Fibroblast of skin of abdomen (primary cell): ENCODE measurements at places on chromosomes 3 and 15.
A peak's percentile ranks its signal among the peaks of the same experiment; 100 is the strongest.

GRCh38 chr3:160112481-160112880 lies 112.7 kb upstream of the C3orf80 start:
- no peak for DNase-seq

DNA sequence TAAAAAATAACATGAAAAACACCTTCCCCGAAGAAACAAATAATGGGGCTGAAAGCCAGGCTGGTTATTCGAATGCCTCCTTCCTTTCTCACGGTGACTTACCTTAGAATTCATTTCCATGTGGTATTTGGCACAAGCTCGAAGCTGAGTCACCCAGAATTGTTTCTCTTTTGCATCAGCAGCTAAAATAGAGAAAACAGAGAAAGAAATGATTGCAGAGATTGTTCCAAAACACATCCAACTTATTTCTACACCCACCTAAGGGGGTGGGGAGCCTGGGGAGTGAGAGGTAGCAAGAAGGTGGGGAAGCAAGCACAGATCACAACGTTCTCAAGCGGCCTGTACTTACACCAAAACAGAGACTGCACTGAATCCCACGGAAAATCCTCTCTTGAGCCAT lies 104.7 kb downstream of the OSBPL10 start:
- peak; percentile 72 for DNase-seq

DNA sequence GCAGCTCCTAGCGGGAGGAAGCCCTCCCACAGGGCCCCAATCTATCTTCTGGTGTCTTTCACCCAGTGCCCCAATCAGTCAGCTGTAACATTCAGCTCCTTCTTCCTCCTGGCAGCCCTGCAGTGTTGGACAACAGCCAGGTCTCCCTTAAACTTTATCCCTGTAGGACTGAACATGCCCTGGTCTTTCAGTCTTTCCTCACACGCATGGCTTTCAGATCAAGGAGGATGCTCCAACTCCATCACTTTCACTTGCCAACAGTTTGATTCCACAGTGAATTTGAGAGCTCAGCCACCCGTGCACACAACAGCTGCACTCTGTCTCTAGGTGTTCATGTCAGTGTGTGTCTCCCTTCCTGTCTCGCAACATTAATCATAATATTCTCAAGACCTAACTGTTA lies 28.5 kb upstream of the LRRC34 start:
- DNase-seq: no peak

GRCh38 chr15:88250826-88251225 lies 5.7 kb downstream of the NTRK3 start:
- no peak for DNase-seq

DNA sequence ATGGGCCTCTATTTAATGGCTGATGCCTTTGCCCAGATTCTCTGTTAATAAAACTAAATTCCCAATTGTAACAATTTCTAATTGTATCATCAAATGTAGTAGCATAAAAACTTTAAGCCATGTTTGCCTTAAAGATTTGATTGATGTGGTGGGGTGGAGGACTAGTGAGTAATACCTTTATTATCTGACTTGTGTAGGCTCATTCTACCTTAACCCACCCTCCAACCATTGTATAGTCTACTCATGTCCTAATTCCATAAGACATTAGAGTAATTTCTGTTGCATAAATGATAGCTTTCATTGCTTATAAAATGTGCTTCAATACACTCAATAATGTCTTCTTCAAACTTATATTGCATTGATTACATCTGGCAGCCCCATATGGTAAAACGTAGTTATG lies 25.8 kb downstream of the SERPINI1 start:
- DNase-seq: no peak

GRCh38 chr15:68639926-68640600 lies 61.3 kb downstream of the CORO2B start:
- no peak for DNase-seq

DNA sequence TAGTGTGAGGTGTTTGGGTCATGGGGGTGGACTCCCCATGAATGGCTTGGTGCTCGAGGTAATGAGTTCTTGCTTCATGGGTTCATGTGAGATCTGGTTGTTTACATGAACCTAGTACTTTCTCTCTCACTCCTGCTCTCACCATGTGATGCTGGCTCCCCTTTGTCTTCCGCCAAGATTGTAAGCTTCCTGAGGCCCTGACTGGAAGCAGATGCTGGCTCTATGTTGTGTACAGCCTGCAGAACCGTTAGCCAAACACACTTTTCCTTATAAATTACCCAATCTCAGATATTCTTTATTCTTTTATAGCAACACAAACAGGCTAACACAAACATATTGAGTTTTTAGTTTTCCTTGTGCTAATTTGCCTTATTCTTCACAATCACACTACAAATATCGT lies 3.2 kb upstream of the CSPG5 start:
- no peak for DNase-seq

GRCh38 chr3:194174980-194175379 lies 39.0 kb downstream of the HES1 start:
- no peak for DNase-seq

- no peak for DNase-seq
Measured at GRCh38 chr15:57567891-57568290, 23.8 kb upstream of the MYZAP start.

DNA sequence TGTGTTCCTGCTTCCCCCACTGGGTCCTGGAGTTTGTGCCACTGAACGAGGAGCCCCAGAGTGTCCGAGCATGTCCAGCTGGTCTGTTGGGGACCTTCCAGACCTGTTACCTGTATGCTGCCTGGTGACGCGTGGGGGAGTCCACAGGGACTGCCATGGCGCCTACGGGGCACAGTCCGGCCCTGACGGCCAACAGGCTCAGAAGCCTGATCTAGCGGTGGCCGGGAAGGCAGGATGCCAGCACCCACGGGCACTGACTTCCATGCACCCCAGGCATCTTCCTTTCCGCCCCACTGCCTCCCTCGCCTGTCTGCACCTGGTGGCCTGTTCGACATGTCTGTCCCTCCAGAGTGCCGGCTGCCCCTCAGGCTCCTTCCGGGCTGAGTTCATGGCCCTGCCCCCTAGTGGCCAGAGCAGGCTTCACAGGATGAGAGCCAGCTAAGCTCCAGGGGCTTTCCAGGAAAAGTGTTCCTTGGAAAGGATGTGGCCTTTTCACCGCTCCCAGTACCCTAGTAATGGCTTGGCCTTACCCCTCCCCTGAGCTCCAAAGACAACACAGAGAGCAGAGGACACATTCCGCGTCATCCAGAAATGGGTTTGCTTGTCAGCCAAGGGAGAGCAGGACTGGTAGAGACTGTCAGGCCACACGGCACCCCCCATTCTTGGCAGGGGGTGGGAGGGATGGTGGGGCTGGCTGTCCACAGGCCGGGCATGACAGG lies 35.7 kb downstream of the NGRN start:
- DNase-seq: peak; percentile 40

- DNase-seq: peak; percentile 17
Measured at GRCh38 chr15:79989682-79990081, 18.7 kb upstream of the BCL2A1 start.

GRCh38 chr3:125317761-125318160 lies 57.4 kb downstream of the ZNF148 start:
- no peak for DNase-seq

DNA sequence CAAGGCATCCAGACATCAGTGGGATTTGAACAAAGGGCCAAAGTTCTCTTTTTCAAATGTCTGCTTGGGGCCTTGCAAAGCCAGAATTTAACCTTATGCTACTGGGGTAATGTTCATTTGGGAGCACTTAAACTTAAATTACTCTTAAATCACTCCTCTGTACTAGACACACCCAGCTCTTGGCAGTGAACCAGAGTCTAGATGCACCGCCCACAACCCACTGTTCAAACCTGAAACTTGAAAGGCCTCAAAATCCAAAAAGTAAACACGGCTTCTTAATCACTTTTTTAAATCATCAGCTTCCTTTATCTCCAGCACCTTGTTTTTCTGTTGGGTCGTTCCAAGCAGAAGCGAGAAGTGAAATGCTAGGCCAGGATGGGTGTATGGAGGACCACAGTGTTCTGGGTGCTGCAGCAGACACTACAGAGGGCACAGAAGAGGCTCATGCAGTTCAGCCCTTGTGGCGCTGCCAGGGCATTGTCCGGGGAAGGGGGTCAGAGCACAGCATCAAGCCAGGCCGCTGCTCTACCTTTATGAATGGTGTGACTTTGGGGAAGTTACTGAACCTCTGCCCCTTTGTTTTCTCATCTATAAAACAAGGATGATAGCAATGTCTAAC lies 28.8 kb downstream of the MECOM start:
- no peak for DNase-seq

DNA sequence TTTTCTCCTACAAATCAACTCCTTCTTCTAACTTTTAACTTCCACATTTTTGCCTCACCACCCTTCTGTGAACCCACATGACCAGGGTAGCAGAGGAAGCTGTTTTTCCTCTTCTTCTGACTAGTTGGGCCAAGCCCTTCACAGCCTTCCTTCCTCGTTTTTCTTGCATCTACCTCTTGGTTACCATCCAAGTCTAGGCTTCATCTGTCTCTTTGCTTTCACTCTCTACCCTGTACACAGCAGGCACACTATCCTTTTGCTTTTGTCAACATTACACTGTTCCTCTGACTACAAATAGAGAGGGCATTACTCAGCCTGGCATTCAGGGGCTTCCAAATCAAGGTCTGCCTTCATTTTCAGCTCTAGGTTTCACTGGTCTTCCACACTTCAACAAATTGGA lies 22.0 kb downstream of the SLC9A9 start:
- DNase-seq: no peak

DNA sequence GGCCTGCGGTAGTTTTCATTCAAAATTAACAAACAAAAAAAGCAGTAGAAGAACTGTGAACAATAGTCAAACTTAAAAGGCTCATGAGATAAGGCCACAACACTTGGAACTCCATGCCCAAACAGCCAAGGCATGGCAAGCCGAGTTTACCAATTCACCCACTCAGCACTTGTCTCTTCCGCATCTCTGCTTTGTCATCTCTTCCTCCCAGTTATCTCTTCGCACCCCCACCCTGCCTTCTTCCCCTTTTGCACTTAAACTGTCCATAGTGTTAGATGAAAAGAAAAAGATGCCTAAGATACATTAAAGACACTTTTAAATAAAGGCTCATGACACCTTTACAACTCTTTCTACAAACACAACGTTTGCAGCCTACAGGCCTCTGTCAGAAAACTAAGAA lies 11.1 kb downstream of the TLE3 start:
- no peak for DNase-seq

- DNase-seq: no peak
Measured at GRCh38 chr3:162670181-162670580, 1173.6 kb downstream of the OTOL1 start.

GRCh38 chr3:24548278-24548677 lies 53.6 kb upstream of the THRB start:
- peak; percentile 55 for DNase-seq

DNA sequence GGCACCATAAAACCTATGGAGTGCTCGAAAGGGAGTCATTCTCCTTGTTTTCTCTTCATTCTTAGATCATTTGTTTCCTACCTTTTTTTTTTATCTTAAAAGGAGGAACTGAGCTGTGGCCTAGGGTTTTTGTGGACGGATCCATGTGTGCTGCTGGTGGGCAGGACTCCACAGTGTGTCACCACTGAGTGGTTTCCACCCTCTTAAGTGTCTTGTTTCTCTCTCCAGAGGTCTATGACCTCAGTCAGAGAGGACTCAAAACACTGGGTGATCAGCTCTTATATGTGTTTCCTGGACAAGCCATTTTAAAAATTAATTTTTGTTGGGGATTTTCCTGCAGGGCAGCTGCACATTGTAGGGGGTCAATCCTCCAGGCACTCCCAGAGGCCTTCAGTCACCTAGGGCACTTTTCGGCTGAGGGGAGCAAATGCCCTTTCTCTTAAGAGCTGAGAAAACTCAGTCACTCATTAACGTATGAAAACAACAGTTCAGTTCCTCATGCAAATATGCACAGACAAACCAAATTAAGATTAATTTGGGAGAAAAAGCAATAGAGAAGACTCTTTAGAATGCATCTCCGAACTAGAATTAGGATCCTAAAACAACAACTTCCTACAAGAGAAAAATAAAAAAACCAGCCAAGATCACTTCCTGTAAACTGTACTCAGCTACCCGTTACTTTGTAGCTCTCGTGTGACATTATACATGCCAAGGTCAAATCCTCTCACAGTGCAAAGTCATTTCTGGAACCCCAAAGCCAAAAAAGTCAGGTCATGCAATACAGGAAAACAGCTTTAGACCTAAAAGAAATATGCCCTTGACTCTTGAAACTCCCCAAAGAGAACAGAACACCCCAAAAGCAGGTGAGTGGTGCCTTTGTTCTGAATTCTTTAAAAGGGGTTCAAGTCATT lies 27.6 kb upstream of the FAM3D start:
- no peak for DNase-seq

DNA sequence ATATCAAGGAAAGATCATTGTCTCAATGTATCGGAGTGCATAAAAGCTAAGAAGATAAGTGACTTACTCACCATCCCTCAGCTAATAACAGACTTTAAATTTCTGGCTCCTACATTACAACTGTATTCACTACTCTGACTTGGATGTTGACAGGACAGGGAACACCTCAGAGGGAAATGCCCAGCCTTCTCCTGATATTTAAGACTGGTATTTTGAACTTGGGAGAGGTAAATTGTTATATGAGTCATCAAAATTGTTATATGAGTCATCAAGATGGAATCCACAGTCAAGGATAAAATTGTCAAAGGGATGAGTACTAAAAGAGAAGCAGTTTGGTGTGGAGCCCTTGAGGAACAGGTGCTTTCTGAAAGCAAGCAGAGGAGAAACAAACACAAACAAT lies 961.4 kb downstream of the VGLL3 start:
- DNase-seq: peak; percentile 2
